ENCODE measurements at places on chromosomes 5 and 9.
A peak's percentile ranks its signal among the peaks of the same experiment; 100 is the strongest.

DNA sequence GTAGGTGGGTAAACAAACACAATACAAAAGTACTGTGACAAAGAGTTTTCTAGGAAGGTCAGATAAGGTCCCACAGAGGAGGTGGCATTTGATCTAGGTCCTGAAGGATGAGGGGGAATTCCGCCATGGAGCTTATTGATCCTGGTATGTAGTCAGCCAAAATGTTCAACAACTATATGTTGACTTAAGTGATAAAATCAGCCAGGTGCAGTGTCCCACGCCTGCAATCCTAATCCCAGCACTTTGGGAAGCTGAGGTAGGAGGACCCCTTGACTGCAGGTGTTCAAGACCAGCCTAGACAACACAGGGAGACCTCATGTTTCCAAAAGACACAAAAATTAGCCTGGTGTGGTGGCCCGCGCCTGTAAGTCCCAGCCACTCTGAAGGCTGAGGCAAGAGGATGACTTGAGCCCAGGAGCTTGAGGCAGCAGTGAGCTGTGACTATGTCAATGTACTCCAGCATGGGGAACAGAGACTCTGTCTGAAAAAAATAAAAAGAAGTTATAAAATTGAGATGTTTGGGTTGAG lies 46.4 kb upstream of the PLIN2 start:
- DNase-seq: no peak

DNA sequence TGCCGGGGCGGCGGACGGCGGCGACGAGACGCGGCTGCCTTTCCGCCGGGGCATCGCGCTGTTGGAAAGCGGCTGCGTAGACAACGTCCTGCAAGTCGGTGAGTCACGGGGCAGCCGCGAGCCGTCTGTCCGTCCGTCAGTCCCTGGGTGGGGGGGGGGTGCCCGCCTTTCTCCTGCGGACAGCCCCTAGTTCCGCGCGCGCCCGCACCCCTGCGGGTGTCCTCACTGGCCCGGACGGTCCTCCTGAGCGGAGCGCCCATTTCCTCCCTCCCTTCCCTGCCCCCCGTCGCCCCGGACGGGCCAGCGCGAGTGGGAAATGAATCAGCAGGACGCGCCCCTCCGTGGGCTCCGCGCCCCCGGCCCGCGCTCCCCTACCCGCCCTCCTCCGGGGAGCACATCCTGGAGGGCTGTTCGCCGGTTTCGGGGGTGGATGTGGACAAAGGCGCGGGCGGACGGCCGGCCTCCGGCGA lies 828 bp downstream of the ZSWIM6 start:
- DNase-seq: peak; percentile 72

DNA sequence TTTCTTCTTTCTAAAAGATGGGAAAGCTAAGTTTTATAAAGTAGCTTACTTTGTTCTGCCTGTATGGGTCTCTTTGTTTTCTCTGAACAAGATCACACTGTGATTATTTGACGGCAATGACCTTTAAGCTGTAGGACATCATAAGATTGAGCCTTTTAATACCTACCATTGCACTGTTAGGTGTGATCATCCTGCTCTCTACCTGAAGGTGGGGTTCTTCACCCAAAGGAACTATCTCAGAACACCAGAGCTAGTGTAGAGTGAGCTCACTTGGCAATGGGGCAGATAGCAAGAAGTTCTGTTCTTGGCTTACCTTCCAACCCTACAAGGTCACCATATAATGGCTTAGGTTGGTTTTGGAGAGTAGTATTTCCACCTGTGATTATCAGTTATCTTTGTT lies 200.2 kb downstream of the SPATA31D1 start:
- DNase-seq: no peak

GRCh38 chr5:140399979-140400729 lies 1.5 kb upstream of the ANKHD1 start:
- no peak for DNase-seq

- peak; percentile 53 for DNase-seq
Observed at GRCh38 chr5:52987711-52988331, 1.3 kb upstream of the ITGA2 start.

- DNase-seq: no peak
Observed at GRCh38 chr5:135365281-135365680, 33.8 kb downstream of the MACROH2A1 start.

DNA sequence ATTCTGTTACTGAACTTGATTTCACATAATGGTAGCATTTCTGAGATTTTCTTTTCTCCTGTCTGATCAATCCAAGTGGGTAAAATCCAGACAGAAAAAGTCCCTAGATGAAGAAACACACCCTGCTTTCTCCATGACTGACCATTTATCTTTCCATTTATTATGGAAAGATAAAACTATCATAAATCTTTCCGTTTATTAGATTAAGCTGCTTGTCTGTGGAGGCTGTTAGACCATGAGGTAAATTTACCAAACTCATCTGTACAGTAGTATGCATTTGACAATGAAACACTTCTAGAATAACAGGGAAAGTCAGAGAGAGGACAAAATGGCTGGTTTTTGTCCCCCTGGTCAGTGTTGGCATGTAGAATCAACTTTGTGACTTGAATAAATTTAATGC lies 491.2 kb upstream of the SEMA6A start:
- no peak for DNase-seq

DNA sequence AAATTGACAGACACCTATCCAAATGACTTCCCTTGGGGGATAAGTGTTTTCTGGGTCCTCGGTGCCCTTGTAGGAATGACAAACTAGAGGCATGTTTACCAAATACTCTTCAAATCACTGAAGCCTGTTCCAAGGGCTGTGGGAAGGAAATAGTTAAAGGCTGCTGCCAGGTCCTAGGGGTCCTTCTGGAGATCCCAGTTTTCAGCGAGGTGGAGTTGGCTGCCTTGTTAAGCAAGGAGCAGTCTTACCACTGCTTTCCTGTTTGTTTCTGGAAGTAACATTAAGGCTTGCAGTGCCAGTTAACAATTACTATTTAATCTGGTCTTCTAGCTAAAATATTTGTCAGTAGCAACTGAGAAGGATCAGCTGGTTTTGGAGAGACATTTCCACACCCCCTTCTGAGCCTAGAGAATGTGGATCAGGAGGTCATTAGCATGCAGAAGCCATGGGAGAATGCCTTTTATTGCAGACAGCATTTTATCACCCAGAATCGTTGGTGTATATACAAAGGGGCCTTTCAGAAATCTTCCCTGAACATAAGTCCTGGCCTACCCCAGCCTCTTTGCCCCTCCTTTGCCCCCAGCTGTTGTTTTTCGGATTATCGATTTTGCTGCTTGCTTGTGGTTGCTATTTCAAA lies 238.8 kb downstream of the DMAC1 start:
- DNase-seq: no peak

DNA sequence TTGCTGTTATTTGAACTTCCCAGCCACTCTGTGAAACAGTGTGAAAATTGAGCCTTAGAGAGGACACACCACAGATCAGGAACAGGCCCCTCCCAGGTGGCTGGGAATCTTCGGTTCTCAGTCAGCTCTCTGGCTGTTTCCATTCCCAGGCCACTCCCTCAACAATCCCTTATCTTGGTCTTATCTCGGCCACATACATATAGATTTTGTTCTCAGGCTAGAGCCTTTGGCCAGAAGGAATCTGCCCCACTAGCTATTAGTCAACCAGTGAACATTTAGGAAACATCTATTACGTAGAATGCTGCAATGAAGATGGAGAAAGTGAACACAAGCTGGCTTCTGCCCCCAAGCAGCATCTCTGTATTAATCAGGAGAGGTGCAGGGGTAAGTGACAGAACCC lies 21.0 kb upstream of the WWC1 start:
- DNase-seq: no peak

- peak; percentile 64 for DNase-seq
Observed at GRCh38 chr5:9197881-9198260, 348.0 kb downstream of the SEMA5A start.

DNA sequence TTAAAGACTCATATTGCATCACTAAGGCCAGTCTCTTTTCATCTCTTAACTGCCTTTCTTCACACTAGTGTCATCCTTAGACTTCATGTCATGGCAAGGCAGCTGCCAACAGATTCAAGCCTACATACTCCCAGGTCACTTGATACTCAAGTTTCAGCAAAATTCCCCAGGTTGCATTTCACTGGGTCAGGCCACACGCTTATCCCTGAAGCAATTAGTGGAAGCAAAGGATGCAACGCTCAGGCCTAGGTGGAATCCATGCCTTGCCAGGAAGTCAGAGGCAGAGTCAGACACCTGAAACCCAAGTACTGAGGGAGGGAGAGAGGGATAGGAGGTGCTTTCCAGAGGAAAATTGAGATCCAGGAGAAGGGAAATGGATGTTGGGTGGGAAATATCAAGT lies 28.9 kb downstream of the YIPF5 start:
- no peak for DNase-seq

DNA sequence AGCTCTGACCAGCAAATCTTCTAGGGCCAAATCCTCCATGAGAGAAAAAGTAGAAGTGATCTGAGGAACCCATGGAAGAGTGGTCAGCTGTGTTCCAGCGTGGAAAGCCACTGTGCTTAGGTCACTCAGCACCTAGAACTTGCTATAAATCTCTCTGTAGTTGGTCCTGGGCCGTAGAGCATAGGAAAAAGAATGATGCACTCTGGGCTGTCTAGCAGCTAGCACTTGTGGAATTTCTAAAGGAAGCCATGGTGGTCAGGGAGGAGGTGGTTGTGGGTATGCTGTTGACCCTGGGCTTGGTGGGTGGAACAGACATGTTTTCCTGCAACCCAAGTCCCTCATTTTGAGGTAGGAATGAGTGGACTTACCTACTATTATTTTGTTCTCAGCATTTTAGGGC lies 48.1 kb downstream of the GGTA1 start:
- no peak for DNase-seq

DNA sequence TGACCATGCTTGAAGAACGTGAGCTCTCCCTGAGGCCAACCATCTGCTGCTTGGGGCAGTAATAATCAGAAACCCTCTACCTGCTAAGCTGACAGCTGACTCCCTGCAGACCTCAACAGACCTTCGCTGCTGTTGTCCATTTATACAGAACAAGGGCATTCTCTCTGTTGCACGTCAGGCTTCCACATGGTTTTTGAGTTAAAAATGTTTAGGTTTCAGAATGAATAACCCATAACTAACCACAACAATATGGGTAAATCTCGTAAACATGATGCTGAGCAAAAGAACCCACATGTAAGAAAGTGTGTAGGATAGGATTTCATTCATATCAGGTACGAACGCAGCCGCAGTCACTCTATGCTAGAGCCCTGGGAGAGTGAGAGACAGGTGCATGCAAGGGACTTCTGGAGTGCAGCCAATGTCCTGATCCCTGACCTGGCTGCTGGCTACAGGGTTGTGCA lies 348.5 kb downstream of the MED10 start:
- DNase-seq: no peak

DNA sequence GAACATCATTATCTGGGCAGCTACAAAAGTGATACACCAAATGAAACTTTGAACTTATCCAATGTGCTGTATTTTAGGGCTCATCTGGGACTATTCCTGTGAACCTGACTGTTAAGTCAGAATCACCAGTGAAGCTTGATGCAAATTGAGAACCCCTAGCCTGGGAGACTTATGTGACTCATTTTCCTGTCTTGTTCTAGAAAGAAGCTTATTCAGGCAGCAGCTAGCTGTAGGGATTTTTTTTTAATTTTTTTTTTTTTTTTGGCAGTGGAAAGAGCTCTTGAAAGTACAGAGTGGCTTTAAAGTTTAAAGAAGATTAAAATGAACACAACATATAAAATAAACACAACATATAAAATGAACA lies 81.1 kb upstream of the TNFAIP8 start:
- DNase-seq: peak; percentile 86

DNA sequence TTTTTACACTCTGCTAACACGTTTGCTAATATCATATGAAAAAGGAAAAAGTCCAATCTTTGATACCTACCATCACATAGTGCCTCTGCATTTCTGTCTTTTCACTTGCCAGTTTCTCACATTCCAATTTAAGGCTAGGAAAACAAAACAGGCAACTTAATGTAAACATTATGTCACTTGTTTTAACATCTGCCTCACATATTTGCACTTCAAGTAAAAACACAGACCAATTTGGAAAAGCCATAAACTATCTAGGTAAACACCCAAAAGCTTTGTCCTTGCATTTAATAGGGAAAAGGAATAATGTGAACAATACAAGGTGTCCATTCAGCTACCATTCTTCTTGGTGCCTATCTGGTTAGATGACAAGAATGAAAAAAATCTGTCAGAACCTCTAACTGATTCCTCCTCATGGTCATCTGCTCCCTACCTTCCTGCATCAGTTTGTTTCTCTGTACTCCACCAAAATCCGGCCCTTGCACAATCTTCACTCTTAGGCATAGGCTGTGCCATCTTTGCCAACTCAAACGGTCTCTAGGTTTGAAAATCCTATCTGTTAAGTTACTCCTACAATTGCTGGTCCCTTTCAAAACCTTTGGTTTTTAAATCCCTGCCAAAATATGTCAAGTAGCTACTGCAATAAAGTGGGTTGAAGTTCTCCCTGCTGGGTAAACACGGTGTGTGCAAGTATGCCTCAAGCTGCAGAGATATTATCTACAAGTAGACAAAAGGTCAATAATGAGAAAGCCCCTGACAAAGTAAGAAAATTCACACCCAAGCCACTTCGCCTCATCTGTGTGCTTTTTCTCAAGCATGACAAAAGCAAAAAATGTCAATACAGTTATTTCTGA lies 3.4 kb downstream of the TLE1 start:
- DNase-seq: peak; percentile 56

DNA sequence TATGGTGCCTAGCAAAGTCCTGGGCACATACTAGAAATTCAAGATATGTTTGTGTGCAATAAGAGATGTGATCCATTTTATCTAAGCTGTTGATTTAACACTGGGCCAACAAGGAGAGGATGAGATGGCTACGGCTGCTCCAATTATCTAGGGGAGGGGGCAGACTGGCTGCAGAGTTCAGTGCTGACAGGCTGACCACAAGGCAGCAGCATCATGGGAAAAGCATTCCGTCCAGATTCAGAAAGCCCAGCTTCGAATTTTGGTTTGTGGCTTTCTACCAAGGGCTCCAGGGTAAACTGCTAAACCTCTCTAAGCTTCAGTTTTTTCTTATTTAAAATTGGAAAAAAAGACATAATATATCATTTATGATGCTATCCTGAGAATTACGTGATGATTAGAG lies 385.1 kb upstream of the DAP start:
- no peak for DNase-seq

DNA sequence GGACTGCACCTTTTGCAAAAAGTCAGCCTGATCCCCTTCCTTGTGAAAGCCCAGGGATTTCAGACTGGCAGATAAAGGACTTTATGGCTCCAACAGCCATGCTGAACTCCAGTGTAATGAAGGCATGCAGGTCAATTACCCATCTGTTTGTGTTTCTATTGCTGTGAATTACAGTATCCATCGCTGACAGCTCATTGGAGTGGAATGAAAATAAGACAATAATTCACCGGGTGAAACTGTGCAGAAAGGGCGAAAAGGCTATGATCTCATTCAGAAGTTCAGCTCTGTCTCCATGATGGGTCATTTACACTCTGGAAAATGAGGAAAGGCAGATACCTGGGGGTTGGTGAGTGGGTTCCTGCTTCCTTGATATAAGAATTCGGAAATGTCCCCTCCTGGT lies 148.0 kb downstream of the BRINP1 start:
- DNase-seq: no peak

- DNase-seq: no peak
Observed at GRCh38 chr9:121783521-121784507, 132.4 kb downstream of the DAB2IP start.
